ENCODE measurements at places on chromosomes 2 and 18.

GRCh38 chr18:50075772-50076171 is 119.2 kb downstream of the MYO5B start:
- DNase-seq: no peak

DNA sequence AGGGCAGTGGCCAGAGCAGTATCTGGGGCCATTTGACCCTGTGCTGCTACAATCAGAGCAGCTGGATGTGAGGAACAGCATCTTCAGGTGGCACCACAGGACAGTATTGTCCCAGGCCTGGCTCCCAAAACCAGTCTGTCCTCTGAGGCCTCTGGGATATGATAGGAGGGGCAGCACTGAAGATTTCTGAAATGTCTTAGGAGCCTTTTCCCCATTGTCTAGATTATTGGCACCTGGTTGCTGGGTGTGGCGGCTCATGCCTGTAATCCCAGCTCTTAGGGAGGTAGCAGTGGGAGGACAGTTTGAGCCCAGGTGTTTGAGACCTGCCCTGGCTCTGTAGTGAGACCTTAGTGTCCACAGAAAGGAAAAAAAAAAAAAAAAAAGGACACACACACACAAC is 270.6 kb upstream of the FBXO11 start:
- DNase-seq: no peak

GRCh38 chr18:28068207-28068606 is 108.7 kb downstream of the CDH2 start:
- no peak for DNase-seq

GRCh38 chr18:52289392-52289791 is 50.6 kb upstream of the DCC start:
- DNase-seq: no peak

DNA sequence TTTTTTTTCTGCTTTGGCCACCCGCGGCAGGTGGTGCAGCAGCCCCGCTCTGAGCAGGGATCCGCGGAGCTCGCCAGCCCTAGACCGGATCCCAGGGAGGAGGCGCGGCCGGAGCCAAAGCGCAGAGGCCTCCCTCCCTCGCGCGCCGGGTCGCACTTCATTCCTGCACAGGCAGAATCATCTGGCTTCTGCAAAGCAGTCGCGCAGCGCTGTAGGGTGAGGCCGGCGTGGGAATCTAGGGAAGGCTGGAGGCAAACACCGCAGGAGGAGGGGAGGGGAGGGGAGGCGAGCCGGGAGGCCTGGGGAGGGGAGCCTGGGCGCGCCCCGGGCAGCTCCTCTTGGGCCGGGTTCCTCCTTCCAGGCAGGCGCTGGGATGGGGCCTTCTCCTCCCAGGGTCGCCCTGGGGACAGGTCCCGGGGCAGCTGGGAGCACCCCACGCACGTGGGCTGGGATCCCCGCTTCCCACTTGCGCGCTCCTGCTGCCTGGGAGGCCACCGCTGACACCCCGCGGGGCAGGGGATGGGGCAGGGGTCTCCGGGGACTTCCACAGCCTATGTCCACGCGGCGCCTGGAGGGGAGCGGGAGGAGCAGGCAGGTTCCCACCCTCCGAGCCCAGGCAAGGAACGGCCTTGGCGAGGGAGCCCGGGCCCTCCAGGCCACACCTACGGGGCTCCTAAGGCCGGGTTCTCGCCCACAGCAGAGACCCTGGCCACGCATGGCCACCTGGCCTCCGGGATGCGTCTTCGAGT is 45.0 kb downstream of the MBP start:
- DNase-seq: no peak

GRCh38 chr2:135904341-135904989 is 28.2 kb upstream of the MCM6 start:
- no peak for DNase-seq

GRCh38 chr18:69401226-69401971 is 711 bp downstream of the DOK6 start:
- DNase-seq: no peak
